SK-N-SH treated with all-trans-retinoic acid at 6 μM for 48 hours (cell line): ENCODE measurements at places on chromosomes 4 and X.

DNA sequence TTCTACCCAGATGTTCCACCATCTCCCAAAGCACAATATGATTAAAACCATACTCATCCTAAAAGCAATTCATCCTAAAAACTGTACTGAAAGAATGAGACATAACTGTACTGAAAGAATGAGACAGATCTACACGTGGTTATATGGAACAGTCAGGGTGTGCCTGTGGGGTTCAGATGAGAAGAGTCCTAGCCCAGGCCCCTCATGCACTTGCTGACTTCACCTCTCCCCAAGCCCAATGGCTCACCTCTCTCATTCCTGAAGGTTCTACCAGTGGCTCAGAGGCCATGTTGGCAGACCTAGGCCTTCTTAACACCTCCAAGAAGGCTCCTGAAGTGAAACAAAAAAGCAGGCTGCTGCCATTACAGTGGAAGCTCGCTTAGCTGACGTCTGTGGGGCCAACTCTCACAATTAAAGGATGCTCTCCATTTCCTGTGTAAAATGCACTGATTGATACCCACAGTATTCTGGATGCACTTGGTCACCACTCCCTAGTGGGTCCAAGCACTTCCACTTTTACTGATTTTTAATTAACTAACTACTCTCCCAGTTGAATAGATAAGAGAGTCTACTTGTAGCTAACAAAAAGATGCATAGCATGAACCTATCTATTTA lies 3.8 kb downstream of the PLAC1 start:
- no peak for ATAC-seq

- peak; percentile 88 for ATAC-seq
Measured at GRCh38 chrX:43750248-43750676, 94.2 kb downstream of the MAOA start.

DNA sequence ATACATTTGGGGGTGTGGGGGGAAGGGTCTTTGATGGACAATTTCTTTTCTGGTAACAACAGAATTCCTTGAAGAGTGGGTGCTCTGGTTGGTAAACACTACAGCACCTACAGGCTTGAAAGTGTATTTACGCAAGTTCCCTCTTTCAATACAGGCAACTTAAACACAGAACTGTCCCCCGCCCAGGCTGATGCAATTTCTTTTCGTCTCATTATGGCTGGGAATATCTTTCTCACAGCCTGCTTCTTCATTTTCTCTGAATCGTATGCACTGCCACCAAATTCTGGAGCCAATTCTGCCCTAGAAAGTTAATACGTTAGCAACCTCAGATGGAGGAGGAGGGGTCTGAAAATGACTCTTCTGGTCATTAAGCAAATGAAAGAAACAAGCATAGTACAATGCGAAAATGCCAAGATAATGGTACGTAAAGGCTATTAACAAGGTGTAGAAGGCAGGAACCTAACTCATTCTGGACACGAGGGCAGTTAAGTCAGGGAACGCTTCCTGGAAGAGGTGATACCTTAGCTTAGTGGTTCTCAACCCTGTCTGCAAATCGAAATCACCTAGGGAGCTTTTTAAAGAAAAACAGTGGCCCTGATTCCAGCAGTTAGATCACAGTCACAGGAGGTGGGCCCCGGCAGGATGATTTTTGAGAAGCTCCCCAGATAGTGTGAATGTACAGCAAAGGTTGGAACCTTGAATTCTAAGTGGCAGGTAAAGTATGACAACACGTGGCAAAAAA lies 1.0 kb downstream of the AGA start:
- ATAC-seq, result no peak

GRCh38 chr4:136342666-136343065 lies 1189.6 kb downstream of the PCDH18 start:
- ATAC-seq, result no peak

GRCh38 chr4:107876099-107876498 lies 51.4 kb downstream of the SGMS2 start:
- ATAC-seq, result no peak
